NCI-H1930 (cell line): ENCODE measurements at places on chromosomes 2 and 18.

DNA sequence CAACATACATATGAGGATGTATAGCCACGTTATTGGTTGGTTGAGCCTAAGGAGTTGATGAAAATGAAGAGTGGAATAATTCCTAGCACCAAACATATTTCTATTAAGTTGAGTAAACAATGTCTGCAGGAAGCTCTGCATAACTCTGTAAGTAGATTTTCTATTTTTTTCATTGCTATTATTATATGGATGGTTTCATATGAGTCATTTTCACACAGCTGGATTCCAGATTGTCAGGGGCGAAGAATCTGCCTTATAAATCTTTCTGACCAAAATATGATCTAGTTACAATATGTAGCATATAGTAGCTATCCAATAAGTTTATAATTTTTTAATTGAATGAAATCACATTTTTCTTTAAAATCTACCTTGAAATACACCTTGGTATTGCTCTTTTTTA lies 468.0 kb upstream of the PKDCC start:
- no peak for DNase-seq

GRCh38 chr2:119407430-119408220 lies 24.0 kb upstream of the TMEM37 start:
- DNase-seq, result peak; percentile 22

GRCh38 chr2:17813010-17813741 lies 3.1 kb upstream of the MSGN1 start:
- no peak for DNase-seq

DNA sequence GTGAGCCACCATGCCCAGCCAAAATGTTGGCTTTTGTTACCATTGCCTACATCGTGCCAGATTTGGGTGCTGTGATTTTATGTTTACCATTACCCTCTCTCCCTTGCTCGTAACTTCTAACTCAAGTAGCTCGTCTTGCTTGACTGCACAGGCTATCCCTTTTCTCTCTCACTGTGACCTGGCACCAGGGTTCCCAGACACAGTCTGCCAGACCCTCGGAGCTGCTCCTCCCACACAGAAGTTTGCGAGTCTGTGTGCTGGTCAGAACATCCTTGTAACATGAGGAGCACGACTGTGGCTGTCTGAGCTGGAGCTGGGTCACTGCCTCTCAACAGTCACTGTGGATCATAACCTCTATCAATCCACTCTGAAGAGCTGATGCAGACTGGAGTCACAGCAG lies 152.5 kb upstream of the ACKR3 start:
- DNase-seq, result no peak

DNA sequence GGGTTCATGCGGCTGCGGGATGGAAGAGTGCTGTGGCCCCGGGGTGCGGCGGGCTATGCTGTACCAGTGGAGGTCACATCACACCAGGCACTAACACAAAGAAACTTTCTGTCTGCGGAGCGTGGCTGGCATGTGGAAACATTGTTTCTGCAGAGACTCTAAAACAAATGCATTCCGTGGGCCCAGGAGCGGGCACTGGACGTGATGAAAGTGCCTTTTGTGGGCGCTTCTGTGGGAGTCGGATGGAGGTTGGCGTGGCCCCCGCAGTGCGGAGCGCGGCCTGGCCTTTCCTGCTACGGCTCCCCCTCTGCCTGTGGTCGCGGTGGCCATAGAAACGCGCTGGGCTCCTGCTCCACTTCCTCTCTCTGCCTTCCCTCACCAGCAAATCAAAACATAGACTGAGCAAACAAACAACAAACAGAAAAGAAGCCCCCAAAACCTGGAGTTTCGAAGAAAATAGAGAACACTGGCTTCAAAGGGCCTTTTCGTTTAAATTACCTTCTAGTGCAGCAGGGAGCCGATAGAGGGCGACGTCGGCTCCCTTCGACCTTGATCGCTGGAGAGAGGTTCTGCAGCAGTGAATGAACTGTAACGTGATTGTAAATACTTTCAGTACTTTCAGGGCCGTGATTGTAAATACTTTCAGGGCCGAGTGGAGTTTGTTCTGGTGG lies 51.4 kb downstream of the KIF5C start:
- DNase-seq, result no peak

- DNase-seq, result no peak
These were observed 9.0 kb downstream of the REG1A start for GRCh38 chr2:79129260-79129659.

DNA sequence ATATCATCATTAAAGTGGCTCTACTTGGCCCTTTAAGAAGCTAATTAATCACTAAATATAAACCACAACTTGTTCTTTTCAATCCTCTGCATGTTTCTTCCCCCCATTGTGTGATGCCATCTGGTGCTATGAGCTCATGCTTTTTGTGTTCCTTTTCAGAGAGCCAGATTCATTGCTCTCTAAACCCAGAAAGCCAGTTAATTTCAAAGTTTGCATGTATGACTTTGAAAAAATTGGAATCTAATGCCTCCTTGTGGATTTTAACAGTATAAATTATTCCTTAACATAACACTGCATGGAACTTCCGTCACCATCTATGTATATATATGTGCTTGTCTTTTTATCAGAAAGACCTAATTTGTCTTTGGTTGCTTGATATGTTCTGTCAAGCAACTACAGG lies 31.1 kb downstream of the TMEM178A start:
- DNase-seq, result no peak

- DNase-seq, result no peak
These were observed 151.2 kb downstream of the SRBD1 start for GRCh38 chr2:45459860-45460259.

DNA sequence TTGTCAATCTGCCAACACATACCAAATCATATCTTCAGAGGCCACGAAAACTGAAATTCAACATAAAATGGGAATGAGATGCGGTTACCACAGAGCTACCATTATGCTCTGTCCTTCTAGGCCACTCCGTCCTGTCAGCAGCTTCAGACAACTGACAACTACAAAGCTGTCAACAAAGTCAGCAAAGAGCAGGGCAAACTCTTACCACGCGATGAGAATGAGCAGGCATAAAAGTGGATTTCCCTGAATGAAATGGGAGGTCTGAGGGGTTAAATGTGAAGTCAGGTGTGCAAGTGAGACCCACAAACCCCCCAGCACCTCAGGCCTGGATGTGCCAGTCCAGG lies 130.1 kb downstream of the LNPK start:
- no peak for DNase-seq
